GM12891 (cell line): ENCODE measurements at places on chromosomes 1 and 21.

- no peak for DNase-seq
These were observed 40.7 kb upstream of the DHCR24 start for GRCh38 chr1:54927472-54928240.

DNA sequence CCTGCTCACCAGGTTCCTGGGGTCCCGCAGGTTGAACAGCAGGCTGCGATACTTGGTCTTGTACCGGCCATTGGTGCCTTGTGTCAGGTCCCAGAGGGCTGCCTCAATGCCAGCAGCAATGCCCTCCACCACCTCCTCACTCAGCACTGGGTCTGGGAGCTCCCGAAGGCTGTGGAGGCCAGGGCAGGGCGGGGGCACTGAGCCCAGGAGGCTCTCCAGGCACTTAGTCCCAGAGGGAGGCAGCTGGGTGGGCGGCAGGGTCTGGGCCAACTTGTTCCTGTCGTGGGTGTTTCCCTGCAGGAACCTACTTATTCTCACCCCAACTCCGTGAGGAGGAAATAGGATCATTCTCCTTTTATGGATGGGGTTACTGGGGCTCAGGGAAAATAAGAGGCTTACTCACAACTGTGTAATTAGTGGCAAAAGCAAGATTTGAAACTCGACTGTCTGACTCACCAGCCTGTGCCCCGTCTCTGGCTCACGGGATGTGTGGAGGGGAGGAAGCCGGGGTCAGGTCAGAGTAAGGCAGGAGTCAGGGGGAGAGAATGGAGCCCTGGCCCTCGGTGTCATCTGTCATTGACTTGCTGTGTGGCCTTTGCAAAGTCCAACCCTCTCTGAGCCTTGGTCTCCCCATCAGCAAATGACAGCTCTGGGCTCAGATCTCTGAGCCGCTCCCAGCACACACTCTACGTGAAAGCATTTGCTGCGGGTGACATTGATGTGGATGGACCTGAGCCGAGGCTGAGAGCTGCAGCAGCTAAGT lies 17.2 kb downstream of the SPOCD1 start:
- no peak for DNase-seq

DNA sequence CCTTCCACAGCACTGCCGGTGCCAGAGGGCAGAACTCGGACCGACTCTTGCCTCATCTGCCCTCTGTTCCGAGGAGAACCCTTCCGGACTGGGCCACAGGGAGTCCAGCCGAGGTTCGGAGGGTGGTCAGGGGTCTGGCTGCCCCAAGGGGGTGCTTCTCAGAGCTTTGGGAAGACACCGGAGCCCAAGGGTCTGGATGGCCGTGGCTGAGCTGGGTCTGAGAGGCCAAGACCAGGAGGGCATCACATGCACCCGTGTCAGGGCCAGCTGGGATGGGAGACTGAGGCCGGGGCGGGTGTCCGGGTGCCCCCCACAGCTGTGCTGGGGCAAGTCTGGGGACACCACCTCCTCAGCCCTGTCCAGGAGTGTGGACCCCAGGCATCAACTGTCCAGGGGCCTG lies 51.1 kb downstream of the SLX9 start:
- DNase-seq: no peak

GRCh38 chr1:33004613-33005012 lies 32.1 kb downstream of the AK2 start:
- DNase-seq: no peak

- DNase-seq: peak; percentile 40
These were observed 1.9 kb upstream of the ZFYVE9 start for GRCh38 chr1:52139817-52140540.

DNA sequence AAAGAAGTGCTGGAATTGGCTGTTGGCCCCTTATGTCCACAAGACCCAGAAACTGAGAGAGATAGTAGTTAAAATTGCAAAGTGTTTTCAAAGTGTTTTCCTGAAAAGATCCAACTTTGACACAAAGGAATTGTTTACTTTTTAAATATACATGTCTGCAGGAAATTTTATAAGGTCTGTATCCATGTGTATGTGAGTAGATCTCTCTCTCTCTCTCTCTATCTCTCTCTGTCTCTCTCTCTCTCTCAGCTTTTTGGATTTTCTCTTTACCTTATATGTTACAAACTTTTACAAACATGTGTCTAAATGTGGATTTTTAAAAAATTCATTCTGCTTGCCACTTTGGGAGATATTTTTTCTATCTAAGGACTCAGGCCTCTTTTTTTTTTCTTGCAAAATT lies 358.6 kb downstream of the SIPA1L2 start:
- no peak for DNase-seq

DNA sequence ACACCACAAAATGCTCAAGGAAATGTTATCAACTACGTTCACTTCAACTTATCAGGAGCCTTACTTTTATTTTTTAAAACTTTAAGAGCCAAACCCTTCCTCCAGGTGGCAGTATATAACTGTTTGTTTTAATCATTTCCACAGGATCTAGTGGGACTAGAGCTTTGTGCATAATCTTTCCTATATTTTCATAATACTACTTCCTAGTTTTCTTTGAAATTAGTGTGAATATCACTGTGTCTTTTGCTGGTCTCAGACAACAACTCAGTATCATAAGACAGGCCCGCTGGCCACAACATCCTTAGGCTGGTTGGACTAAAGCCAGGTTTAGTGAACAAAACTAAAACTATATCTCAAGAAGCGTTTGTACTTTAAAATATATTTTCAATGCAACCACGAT lies 145.5 kb downstream of the TIAM1 start:
- no peak for DNase-seq

GRCh38 chr1:207261971-207262370 lies 59.5 kb upstream of the CD55 start:
- no peak for DNase-seq

- no peak for DNase-seq
These were observed 51.1 kb downstream of the KCNJ6 start for GRCh38 chr21:37865156-37865555.

DNA sequence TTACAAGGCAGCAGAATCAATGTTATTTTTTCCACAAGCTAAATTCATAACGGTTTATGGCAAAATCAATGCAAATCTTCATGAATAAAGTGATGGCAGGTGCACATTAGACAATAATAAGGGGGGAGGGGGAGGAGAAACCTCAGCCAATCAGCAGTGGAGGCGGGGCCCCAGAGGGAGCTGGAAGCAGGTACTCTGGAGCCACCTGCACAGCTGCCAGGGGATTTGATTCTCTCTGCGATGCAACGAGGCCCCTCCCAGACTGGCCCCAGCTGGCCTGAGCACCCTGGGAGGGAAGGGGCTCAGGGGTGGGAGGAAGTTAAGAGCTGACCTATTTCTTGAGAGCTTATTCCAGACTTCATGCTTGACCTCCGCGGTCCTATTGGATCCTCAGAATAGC lies 127.8 kb upstream of the IGSF21 start:
- DNase-seq: no peak

DNA sequence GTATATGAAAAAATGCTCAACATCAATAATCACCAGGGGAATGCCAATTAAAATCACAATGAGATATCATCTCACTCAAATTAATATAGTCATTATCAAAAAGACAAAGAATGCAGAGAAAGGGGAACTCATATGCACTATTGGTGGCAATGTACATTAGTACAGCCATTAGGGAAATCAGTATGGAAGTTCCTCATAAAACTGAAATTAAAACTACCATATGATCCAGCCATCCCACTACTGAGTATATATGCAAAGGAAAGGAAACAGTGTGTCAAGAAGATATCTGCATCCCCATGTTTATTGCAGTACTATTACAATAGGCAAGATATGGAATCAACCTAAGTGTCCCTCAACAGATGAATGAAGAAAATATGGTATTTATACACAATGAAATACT lies 32.1 kb upstream of the TEKT2 start:
- DNase-seq: no peak

GRCh38 chr1:19325368-19325957 lies 13.3 kb downstream of the SLC66A1 start:
- no peak for DNase-seq

DNA sequence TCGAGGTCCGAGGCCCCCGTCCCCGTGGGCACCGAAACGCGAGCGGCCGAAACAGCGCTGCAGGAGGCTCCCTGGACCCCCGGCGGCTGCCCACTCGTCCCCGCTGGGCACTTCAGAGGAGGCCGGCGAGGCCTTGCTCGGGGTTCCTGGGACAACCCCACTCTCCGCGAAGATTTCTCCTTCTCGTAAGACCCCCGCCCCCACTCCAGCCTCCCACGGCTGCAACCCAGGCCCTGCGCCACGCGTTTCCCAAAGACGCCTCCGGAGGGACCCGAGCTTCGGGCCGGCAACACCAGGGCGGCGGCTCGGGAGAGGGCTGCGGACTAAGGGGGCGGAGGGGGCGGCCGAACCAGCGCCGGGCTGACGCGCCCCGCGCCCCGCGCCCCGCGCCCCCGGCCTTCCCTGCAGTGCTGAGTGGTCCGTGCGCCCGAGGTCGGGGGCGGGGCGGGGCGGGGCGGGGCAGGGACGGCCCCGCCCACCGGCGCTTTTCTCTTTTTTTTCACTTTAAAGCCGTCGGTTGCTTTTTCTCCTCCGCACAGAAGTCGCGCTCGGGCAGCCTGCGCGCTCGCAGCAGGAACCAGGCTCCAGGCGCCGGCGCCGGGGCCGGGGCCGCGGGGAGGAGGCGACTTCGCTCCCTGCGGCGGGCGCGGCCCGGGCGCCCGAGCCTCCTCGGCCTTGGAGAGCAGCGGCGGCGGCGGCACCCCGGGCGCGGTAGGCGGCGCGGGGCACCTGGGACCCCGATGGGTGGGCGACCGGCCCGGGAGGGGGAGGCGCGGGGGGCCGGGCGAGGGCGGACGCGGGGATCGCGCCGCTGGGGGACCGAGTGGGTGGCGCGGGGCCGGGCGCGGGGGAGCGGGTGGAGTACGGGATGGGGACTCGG lies at the start of gene SPSB1:
Gene SPSB1, plus strand, starts transcription at position 534 of the 880 bp plus-strand sequence. CDS start 62,998 bp downstream, outside the sequence.
- DNase-seq: no peak

DNA sequence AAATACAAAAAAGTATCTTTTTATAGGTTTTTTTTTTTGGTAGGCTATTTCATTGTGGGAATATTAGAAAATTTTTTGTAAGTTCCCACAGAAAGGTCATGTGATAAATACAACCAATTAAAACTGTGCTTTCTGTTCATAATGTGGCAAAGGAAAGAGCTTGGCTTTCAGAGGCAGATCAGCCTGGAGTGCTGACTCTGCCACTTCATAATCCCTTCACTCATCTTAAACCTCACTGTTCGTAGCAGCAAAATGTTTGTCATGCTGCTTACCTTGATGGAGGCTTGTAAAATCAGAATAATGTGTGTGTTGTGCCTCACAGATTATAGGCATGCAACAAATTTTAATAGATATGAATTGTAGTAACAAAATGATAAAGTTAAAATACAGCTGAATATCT lies 176.8 kb downstream of the ZP4 start:
- DNase-seq: no peak

DNA sequence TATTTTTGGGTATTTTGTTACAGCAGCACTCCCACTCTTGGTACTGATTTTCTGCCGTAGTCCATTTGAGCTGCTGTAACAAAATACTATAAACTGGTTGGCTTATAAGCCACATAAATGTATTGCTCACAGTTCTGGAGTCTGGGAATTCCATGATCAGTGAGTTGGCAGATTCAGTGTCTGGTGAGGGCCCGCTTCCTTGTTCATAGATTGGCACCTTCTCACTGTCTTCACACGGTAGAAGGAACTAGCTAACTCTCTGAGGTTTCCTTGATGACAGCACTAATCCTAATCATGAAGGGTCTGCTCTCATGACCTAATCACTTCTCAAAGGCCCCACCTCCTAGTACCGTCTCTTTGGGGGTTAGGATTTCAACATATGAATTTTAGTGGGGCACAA lies 85.2 kb downstream of the HHAT start:
- no peak for DNase-seq

DNA sequence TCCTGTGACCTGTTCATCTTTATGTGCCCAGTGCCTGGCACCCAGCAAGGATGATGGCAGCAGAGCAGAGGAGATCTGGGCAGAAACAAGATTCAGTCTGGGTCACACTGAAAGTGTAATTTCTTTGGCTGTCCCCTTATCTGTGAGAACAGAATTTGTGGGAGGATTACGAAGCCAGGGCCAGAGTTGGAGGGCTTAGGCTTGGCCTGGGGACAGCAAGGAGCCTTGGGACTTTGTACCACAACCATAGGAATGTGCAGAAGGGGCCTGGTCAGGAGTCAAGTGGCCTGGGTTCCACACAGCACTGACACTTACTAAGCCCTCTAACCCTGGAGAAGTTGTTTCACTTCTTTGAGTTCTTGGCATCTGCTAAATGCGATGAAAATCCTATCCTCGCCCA lies 12.8 kb downstream of the PMVK start:
- no peak for DNase-seq

DNA sequence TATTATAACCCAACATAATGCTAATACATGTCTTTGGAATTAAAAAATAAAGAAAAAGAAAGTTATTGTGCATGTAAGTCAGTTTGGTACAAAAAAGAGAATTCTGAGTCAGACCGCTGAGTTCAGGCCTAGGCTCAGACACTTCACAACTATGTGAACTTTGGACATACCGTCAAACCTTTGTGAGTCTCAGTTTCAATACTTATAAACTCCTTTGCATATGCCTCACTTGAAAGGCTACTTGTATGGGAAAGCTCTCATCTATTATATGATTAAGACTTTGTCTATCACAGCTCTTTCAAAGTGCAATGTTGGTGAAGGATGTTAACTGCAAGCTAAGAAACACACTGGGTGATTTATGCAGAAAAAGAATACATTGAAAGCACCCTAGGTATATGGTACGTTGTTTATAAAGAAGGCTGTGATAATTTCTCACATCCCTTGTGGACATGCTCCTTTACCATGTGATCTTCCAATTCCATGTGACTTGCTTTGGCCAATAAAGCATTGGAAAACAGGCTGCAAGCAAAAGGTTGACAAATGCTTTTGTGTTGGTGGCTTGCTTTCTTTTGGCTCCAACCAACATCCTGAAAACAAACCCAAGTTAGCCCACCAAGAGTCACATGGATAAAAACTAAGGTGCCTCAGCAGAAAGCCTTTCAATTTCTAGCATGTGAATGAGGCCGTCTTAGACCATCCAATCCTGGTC lies 49.6 kb downstream of the INTS7 start:
- DNase-seq: no peak

DNA sequence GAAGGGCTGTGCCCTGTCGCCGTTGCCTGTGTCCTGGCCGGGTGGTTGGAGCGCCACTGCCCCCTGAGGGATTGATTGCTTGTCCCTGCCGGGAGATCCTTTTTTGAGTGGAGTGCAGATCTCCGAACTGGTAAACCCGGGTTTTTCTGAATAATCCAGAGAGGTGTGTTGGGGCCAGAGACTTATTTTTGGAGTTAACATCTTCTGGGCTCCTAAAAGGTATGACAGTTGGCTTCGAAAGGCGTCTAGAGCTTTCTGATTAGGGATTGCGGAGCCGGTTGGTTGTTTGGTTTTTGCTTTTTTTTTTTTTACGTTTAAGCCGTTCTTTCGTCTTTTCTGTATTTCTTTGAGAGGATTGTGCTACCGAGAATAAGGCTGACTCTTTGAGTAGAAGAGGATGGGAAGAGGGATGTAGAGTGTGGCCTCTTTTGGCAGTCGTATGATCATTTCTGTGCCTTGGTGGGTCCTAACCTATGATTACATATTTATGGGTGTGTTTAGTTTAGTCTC lies 756 bp downstream of the RLF start:
- no peak for DNase-seq
